ENCODE measurements at places on chromosomes 11 and 22.

GRCh38 chr11:35878741-35879140 lies 65.1 kb upstream of the LDLRAD3 start:
- DNase-seq = peak; percentile 12

- DNase-seq = no peak
Measured at GRCh38 chr11:134657631-134658030, 245.6 kb upstream of the B3GAT1 start.

DNA sequence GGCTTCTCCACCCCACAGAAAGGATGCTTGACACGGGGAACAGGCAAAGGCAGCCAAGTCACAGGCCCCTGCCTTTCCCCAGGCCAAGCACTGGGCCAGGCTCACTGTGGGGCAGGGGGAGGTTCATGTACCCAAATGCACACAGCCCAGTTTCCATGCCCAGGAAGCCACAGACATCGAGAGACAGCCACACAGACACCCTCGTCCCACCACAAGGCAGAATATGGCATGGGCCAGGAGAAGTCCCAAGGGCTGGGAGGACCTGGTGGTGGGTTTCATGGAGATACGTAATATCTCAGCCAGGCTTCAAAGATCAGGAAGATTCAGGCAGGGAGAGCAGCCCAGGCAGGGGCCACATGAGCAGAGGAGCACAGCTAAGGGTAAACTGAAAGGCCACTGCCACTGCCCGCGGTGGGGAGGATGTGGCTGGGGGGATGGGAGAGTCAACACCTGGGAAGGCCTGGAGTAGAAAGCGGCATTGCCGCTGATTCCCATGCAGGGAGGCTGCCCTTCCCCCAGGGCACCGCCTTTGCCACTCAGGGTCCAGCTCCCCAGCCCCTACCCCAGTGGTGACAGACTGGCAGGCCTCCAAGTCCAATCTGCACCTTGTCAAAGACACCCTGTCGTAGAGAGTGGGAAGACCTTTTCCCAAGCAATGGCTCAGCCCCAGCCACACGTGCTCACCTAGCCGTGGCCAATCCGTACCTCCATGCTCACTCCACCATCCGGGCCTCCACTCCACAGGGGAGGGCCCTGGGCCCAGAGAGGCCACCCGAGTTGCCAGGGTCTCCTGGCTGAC lies 2.4 kb upstream of the MFNG start:
- no peak for DNase-seq

GRCh38 chr11:85627332-85627997 lies at the start of gene DLG2:
DLG2 (minus strand) TSS chr11:85627344.
- peak; percentile 30 for DNase-seq

DNA sequence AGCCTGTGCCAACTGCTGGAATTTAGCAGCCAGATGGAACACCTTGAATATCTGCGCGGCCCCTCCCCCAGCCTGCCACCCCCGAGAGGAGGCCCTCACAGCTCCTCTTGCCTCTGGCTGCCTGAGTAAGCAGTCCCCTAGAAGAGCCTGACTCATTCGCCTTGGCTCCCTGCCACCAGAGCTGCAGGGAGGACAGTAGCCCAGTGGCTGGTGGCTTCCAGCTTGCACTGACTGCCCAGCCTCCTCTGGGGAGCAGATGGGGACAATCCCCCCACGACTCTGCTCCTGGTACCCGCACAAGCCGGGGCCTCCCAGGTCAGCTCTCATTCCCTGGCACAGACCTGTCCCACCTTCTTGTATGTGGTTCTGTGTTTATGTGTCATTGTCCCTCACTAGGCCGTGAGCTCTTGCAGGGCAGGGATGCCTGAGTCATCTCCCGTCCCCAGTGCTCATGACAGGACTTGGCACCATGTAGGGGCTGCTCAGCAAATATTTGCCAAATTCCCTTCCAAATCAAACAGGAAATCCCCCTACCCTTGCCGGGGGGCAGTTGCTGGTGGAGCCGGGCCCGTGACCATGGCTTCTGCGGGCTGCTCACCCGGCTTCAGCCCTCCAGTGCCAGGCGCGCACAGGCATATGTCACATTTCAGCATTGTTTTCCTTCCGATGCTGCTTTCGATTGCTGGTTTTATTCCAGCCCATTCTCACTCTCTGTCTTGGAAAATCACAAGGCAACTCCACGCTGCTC lies 43.6 kb downstream of the CACNG2 start:
- DNase-seq = peak; percentile 97

Measured in hematopoietic multipotent progenitor cell treated with erythropoietin and hydrocortisone succinate and interleukin-3 and kit ligand, for 4 days (in vitro differentiated cells).